Right ventricle myocardium superior (tissue), 1 donor: ENCODE measurements at places on chromosomes 5 and 9. TPM values are rescaled to one million over a fixed set of nuclear protein-coding genes. Genes with fewer than 3 reads are reported as not detected.

Gene KCNIP1
- not detected for total RNA-seq

Gene TGFBR1
- total RNA-seq, result 11.9 TPM

Gene PRDM9
- total RNA-seq, result not detected

Gene NEURL1B
- 28.8 TPM for total RNA-seq

Gene SLC25A2
- 0.16 TPM for total RNA-seq
